Fibroblast of skin of back (primary cell): ENCODE measurements at places on chromosomes 1 and 21.

DNA sequence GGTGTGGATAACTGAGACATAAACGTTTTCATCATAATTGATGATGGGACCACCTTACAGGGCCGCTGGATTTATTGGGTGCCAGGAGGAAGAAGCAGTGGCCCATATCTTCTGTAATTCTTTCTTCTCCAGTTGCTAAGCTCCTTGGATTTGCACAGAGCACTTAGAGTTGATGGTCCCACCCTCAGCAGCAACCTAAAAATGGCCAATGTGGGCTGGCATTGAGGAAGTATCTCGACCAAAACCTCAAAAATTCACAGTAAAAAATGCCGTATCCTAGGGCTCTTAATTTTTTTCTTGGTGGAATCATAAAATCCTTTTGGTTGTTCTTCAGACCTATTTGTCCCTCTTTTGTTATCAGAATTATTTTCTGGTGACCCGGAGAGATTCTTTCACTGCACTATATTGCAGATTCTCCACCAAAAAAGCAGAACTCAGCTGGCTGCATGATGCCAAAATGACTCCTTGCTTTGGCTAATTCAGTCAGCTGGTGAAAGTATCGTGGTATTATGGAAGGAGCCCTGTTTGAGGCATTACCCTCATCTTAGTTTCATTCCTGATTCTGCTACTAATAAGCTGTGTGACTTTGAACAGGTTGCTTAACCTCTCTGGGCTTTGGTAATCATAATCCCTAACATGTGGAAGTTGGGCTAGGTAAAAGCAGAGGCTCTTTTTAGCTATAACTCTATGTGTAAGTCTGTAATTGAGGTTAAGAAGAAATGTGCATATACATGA, 27.6 kb downstream of the KIRREL1 start:
- DNase-seq, result peak; percentile 66

GRCh38 chr1:7675431-7676273, 95.4 kb upstream of the VAMP3 start:
- no peak for DNase-seq

DNA sequence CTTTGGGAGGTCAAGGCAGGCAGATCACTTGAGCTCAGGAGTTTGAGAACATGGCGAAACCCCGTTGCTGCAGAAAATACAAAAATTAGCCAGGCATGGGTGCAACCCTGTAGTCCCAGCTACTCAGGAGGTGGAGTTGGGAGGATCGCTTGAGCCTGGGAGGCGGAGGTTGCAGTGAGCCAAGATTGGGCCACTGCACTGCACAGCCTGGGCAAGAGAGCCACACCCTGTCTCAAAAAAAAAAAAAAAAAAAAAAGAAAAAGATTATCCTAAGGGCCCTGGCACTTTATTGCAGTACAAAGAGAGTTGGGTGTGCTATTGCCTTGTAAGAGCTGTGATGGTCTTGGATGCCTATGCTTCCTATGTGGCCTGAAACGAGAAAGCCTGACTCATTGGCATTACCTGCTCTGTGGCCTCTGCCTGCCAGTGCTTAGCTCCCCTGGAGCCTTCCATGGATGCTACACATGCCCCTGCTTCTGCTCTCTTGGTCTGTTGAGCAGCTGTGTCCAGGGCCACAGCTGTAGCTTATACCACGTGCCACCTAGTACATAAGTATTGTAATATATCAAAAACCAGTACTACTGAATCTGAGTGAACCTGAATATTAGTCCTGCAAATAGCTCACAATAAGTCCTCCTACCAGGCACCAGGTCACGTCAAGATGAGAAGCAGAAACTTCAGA, 45.8 kb downstream of the DNAJC6 start:
- DNase-seq, result no peak

- DNase-seq, result no peak
Observed at GRCh38 chr1:177632923-177633615, 336.8 kb downstream of the SEC16B start.

DNA sequence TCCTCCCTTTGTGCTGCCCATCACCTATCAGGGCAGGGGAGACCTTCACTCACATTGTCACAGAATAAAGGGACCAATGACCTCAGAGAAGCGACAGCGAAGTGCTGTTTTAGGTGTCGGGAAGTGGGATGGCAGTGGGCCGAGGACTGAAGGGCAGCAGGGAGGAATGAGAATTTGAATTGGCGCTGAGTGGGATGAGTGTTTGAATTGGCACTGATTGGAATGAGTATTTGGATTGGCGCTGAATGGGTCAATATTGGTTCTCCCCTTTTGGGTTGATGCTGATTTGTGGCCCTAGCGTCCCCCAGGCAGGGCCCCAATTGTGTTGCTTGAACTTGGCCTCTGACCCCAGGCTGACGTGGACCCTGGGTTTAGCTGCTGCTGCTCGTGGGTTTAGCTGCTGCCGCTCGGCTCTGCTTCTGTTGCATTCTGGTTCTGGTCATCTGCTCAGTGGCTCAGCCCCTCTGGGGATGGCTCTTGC, 12.4 kb upstream of the UMODL1 start:
- DNase-seq, result no peak

GRCh38 chr1:246001837-246002230, 505.2 kb downstream of the SMYD3 start:
- DNase-seq, result peak; percentile 51

- DNase-seq, result peak; percentile 66
Observed at GRCh38 chr1:17059391-17060305, 5.8 kb upstream of the SDHB start.

- peak; percentile 40 for DNase-seq
Observed at GRCh38 chr1:239930686-239931262, 160.9 kb upstream of the FMN2 start.

- peak; percentile 99 for DNase-seq
Observed at GRCh38 chr1:21149855-21150432, 26.8 kb downstream of the EIF4G3 start.

DNA sequence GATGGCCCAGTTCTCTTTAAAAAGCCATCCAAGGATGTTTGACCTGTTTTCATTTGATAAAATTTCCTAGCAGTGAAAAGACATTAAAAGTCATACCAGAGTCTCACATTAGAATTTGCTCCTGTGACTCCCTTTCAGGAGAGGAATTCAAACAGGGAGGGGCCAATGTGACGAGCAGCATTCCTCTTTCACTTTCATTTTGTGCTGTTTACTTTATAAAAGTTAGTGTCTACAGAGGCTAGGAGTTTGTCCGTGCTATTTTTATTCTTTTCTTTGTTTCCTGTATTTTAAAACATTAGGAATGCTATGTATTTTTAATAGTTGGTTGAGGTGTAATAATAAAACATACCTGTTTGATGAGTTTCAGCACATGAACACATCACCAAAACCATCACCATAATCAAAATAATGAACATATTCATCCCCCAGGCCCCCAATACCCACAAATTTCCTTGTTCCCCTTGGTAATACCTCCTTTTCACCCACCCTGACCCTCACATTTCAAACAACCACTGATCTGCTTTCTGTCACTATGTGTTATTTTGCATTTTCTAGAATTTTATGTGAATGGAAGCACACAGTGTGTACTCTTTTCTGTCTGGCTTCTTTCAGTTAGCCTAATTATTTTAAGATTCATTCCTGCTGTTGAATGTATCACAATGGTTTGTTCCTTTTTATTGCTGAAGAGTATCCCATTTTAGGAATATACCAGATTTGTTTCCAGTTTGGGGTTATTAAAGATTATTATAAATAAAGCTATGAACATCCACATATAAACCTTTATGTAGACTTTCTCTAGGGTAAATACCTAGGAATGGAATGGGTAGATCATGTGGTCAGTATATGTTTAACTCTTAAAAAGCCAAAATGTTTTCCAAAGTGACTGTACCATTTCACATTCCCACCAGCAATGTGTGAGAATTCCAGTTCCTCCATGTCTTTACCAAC, 129.5 kb downstream of the TENT5C start:
- peak; percentile 67 for DNase-seq

GRCh38 chr1:225607355-225607754, 45.6 kb downstream of the ENAH start:
- no peak for DNase-seq

- DNase-seq, result peak; percentile 77
Observed at GRCh38 chr1:165914136-165914798, 86.9 kb downstream of the UCK2 start.

DNA sequence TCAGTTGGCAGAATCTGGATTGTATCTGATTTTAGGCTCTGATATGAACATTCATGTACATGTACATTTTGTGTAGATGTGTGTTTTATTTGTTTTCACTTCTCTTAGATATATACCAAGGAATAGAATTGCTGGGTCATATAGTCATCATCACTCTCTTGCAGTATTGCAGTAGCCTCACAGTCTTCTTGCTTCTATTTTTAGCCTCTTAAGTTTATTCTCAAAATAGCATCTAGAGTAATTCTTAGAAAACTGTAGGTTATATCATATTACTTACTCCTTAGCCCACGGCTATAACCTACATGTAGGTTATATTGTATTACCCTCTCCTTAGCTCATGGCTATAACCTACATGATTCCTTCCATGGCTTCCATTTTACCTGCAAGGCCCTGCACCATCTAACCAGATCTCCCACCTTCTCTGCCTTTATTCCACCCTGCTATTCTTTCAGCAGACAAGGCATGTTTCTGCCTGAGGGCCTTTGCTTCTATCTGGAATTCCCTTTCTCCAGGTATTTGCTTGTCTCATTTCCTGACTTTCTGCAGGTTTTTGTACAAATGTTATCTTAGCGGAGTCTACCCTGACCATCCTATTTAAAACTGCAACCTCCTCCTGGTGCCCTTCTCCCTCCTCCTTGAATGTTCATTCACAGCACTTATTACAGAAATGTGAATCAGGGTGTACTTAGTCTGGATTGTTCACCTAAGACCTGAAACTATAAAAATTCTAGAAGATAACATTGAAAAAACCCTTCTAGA, 109.0 kb upstream of the ETV3 start:
- peak; percentile 33 for DNase-seq

DNA sequence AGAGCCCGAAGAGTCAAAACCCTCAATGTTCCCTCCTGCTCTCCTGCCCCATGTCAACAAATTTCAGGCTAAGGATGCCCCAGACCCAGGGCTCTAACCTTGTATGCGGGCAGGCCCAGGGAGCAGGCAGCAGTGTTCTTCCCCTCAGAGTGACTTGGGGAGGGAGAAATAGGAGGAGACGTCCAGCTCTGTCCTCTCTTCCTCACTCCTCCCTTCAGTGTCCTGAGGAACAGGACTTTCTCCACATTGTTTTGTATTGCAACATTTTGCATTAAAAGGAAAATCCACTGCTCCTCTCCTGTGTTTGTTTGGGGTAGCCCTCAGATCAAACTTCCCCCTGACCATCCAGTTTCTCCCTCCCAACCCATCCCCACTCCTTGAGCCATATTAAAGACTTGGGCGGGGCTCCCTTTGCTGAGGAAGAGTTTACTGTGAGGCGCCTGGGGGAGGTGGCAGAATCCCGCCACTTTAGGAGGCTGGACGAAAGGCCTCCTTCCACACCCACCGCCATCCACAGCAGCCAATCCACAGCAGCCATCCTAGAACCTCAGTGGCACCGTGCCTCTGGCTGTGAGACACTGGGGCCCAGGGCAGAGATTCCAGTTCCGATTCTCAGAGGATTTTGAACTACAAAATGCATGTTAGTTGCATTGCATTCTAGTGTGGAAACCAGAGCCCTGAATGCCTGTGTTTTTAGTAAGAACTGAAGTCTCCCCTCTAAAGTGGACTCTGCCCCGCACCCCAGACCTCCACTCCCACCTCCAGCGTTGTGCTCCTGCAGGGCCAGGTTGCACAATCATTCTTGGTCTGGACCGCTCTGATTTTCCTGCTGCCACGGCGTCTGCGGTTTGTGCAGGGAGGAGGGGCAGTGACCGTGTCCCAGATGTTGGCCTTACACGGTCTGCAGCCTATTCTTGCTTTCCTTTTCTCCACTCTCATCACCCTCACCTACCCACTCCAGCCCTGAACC, 3.0 kb downstream of the OLFML3 start:
- DNase-seq, result peak; percentile 74

DNA sequence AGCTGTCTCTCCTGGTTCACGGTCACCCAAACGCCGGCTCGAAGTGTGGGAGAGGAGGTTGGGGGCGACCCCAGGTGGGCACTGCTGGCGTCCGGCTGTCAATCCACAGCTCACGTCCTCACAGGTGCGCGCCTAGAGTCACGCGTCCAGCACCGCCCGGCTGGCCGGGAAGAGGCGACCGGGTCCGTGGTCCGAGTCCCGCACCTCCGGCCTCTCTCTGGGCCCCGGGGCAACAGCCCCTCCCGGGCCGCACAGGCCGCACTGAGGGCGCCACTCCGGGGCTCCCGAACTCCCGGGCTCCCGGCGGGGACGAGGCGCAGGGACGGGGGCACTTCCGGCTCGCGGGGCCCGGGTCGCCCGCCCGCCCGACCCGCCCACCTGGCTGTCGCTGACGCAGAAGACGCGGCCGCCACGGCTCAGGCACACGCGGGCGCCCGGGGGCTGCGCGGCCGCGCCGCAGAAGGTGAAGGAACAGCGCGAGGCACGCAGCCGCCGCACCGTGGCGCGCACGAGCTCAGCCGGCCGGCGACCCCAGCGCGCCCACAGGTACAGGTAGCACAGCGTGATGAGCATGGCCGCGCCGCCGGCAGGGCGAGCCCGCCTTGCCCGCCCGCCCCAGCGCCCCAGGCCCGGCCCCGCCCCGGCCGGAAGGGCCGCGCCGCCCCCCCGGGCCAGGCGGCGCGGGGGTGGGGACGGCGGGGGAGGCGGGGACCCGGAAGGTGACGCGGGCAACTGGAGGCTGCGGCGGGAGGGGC, at the start of gene HLCS:
TSS of gene HLCS (minus strand) at position 604 of the 755 bp plus-strand sequence. CDS start at position 573, 31 bp downstream.
- peak; percentile 79 for DNase-seq

GRCh38 chr21:36757196-36757595, 58.3 kb downstream of the SIM2 start:
- no peak for DNase-seq

- no peak for DNase-seq
Observed at GRCh38 chr1:228814176-228814575, 78.9 kb downstream of the RHOU start.

DNA sequence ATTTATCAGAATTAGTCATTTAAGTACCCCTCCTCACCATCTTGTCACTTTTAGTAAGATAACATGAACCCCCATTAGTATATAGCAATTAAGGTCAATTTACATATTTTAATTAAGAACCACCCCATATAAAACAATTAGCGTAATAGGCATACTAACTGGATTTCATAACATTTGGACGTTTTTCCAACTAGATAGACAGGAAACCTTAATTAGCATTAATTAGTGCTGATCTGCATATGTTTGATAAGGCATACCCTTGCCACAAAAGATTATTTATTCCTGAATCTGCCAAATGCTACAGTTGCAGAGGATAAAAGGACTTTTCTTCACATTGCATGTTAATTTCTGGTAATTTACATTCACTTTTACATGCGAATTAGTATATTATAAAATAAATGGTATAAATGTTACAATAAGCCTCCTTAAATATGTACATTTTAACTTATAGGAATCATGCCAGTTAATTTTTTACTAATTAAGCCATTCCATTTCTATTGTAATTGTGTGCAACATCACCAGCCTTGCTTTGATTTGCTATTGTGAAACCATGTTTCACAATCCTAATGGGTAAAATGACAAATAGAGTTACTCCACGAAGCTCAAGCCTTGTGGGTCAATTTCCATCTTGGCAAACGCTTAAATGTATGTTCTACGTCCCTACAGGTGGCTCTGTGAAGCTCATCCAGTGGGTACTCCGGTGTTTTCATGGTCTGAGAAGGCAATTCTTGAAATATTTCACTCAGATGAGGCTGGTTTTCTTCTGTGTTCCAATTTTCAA, 469.6 kb downstream of the DPYD start:
- no peak for DNase-seq
